GM04503 (cell line): ENCODE measurements at places on chromosomes 7 and 10.

GRCh38 chr7:44976746-44977196 is 2.0 kb downstream of the MYO1G start:
- no peak for DNase-seq

- no peak for DNase-seq
Observed at GRCh38 chr10:89904755-89905154, 203.4 kb downstream of the KIF20B start.

- DNase-seq: no peak
Observed at GRCh38 chr7:137895301-137896221, 48.8 kb upstream of the DGKI start.

DNA sequence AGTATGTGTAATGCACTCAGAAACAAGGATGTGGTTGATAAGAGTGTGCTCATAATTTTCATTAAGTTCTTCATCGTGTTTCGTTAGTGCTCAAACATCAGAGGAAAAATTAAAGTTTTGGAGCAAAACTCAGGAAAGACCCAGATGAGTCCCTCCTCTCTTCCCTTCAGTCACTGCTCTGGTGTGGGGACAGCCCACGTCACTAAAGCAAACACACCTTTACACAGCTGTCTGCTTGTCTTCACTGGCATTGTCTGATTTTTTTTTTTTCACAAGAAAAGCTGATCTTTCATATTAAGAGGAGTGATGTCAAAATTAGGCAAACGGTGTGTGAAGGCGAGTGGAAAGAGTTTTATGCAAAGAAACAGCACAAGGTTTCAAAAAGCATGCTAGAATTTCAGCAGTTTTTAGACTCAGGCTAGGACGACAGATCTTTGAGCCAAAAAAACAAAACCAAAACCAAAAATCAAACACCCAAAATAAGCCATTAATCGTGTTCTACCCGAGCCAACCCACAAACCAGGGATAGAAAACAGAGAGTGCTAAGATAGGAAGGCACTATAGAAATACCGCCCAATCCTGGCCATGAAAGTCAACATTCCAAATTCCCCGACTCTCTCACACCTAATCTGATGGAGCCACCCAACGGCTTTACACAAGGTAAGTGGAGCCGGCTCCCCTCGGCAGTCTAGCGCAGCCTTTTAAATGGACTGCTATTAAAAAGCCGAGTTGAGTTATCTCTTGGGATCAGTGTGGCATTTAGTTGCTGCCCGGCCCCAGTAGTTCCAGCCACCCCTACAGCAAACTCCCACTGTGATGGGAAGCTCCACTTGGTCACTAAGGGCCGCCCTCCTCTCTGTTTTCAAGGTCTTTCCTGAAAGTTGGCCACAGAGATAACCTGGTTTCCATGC is 27.9 kb upstream of the GATA3 start:
- no peak for DNase-seq

DNA sequence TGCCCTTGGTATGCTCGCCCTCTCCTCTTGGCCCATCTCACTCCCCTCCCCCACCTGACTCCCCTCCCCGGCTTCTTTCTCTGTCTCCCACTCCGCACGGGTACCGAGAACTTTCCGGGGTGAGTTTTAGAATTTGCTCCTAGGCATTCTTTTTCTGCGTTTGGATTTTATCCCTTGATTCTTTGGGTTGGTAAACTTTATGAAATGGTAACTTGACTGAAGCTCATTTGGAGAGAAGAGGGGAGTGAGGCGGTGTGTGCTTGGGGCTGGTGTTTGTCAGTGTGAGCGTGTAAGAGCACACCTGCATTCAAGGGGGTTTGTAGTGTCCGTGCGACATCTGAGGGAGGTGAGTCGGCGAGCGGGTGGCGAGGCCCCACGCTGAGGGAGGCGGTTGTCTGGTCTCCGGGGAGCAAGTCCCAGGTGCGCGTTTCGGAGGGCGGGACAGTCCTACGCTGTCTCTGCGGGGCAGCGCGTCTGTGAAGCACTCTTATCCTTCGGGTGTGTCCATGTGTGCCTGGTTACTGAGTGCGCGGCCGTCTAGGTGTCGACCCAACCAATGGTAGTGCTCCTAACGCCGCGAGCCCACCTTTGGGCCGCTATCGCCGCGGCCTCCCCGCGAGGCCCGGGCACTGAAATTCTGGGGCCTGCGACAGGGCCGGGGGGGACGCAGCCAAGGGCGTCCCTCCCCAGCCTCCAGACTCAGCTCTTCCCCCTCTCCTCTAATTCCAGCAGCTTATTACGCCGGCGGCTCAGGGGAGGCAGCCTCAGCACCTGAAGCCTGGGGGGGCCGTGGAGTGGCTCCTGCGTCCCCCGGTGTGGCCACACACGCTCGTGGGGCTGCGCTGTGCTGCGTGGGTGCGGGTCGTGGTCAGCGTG is 2.6 kb upstream of the ZNF503 start:
- DNase-seq: no peak

- DNase-seq: no peak
Observed at GRCh38 chr10:128210215-128211063, 84.2 kb upstream of the MKI67 start.

- DNase-seq: no peak
Observed at GRCh38 chr10:60576130-60577069, 186.7 kb upstream of the ANK3 start.

- no peak for DNase-seq
Observed at GRCh38 chr7:111958431-111958830, 247.8 kb downstream of the DOCK4 start.
